ENCODE measurements at places on chromosomes 7 and 10.

GRCh38 chr10:62379394-62379793 lies 5.2 kb downstream of the ZNF365 start:
- no peaks in the 10 kb centered on the region for H3K4me1 ChIP-seq
- no peak overlapping the region for H3K4me3 ChIP-seq
- H3K36me3 ChIP-seq = no peaks in the 10 kb centered on the region
- H3K27ac ChIP-seq = no peak overlapping the region
- no peak for DNase-seq

DNA sequence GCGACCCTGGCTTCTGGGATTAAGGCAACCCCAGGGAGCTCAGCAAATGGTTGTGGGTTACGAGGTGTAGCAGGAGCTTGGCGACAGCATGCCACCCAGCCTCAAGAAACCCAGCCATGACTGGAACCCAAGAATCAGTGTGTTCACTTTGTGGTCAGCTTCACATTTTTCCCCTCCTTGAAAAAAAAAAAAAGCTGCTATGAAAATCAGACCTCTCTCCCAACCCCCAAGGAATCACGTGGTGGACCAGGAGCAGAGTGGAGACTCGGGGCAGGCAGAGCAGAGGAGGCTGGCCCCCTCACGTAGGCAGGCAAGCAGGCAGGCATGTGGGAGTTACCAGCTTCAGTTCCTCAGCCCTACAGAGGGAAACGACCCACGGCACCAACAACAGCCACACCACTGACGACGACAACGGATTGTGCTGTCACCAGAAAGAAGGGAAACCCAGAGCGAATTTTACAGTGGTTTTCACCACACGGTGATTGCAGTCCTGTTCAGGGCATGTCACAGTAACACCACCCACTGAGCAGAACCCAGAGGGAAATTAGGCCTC lies 203.4 kb downstream of the SLC25A13 start:
- no peak for DNase-seq
- H3K4me3 ChIP-seq = no peak overlapping the region
- no peaks in the 10 kb centered on the region for H3K36me3 ChIP-seq
- H3K4me1 ChIP-seq = no peaks in the 10 kb centered on the region

DNA sequence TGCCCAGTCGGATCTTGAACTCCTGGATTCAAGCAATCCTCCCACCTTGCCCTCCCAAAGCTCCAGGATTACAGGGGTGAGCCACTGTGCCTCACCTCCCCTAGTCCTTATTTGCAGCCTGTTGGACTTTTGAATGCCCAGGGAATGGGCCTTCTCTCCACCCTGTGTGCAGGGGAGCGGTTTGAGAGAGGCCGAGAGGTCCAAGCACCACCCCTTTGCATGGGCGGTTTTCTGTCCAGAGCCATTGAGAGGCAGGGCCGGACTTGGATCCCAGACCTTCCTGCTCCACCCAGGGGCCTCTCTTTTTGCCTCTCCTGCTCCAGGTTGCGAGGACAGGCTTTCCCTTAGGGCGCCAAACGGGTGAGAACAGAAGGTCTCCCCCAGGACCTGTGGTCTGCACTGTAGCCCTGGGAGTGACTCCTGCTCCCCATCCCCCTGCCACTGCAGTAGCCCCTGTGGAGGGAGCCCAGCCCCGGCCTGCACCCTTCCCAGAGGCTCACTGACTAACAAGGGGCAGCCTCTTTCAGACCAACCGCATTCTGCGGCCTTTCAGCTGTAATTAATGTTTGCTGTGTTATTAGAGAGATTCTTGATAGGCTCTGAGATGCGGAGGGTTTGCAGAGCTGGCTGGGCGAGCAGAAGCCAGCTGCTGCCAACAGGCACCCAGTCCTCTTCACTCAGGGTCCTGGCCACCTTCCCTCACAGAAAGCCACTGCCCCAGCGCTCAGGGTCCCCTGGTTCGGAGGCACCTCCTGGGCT lies 57.9 kb downstream of the ELFN1 start:
- no peaks in the 10 kb centered on the region for H3K27me3 ChIP-seq
- no peak overlapping the region for H3K4me3 ChIP-seq
- H3K4me1 ChIP-seq = no peaks in the 10 kb centered on the region
- no peak overlapping the region for H3K27ac ChIP-seq
- no peaks in the 10 kb centered on the region for H3K36me3 ChIP-seq

DNA sequence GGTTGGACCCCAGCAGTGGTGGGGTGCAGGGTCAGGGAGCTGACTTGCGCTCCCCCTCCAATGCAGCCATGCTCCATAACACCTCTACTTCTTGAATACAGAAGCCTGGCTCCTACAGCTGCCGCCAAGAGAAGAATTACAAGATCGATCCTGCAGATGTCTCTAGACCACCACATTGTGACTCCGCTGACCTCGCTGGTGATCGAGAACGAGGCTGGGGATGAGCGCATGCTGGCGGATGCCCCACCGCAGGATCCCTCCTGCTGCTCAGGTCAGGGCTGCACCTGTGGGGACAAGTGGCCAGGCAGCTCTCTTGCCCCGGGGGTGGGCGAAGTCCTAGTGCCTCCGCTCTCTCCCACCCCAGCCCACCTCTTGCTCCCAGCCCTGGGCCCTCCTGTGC lies 31.7 kb downstream of the ITIH2 start:
- no peaks in the 10 kb centered on the region for H3K36me3 ChIP-seq
- no peak overlapping the region for H3K27ac ChIP-seq
- no peaks in the 10 kb centered on the region for H3K27me3 ChIP-seq
- no peaks in the 10 kb centered on the region for H3K4me1 ChIP-seq
- DNase-seq = no peak
- no peak overlapping the region for H3K4me3 ChIP-seq

- H3K27me3 ChIP-seq = no peaks in the 10 kb centered on the region
- H3K36me3 ChIP-seq = no peaks in the 10 kb centered on the region
- no peaks in the 10 kb centered on the region for H3K4me1 ChIP-seq
- H3K4me3 ChIP-seq = no peak overlapping the region
- H3K27ac ChIP-seq = no peak overlapping the region
Measured at GRCh38 chr10:14695847-14696480, 78.7 kb downstream of the FAM107B start.

DNA sequence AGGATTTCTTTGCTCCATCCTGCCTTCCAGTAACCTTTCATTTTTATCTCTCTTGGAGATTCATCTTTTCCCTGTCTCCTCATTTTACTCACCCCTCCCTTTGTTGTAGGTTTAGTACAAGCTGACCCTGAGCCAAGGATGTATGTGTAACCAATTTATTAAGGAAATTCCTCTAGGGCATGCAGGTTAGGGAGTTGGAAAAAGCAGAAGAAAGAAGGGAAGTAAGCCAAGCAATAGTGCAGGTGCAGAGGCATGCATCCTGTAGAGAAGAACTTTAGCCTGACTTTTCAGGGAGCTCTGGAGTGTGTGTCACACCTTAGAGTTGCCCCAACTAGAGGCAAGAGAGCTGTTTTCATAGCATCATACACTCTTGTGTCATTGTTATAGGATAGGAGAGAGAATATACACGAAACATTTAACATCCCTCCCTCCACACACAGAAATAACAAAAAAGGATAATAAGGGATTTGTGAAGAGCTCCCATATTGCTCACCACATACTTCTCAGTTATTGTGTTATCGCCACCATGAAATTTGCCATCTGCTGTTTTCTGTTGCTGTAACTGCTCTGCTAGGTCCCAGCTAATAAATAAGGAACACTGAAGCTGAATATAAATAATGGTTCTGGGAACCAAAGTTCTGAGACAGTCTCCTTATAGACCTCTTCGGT lies 21.8 kb upstream of the SEMA3C start:
- H3K27ac ChIP-seq = no peak overlapping the region
- no peaks in the 10 kb centered on the region for H3K4me1 ChIP-seq
- no peaks in the 10 kb centered on the region for H3K36me3 ChIP-seq
- H3K4me3 ChIP-seq = no peak overlapping the region

GRCh38 chr7:150731916-150732315 lies 5.3 kb upstream of the GIMAP5 start:
- peaks cover 54% of the 10 kb centered on the region for H3K4me1 ChIP-seq
- H3K27me3 ChIP-seq = no peaks in the 10 kb centered on the region
- H3K27ac ChIP-seq = peak overlapping the region; percentile 82
- peak overlapping the region; percentile 29 for H3K4me3 ChIP-seq

DNA sequence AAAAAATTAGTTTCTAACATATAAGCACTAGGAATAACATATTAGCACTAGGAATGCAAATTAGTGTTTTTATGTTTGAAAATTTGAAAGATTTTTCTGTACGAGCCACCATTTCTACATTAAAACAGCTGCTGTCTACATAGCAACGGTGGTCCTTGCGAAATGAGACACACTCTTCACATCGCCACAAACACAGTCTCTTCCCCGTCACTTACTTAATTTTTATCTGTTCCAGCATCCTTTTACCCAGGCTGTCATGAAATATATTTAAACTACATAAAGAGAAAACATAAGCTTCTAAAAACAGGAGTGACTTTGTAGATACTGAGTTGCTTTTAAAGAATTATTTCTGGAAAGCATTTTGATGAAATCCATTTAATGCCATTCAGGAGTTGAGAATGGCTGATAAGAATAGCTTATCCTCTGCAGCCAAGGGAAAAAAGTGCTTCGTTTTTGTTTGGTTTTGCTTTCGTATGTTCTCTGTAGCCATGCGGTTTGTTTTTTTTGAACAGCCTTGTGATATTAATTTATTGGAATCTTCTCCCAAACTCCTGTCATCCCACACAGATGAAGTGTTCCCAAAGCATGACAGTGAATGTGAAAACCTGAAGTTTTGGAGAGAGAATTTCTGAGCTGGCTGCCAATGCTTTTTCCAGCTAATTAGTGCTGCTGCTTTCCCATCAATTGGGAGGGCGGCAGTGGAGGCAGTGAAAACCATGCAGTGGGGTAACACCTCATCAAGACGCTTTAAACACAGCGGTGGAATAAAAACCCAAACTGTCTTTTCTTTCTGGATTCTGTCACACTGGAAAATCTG lies 603.7 kb upstream of the ADARB2 start:
- no peaks in the 10 kb centered on the region for H3K27me3 ChIP-seq
- no peak overlapping the region for H3K27ac ChIP-seq
- H3K4me1 ChIP-seq = no peaks in the 10 kb centered on the region
- H3K36me3 ChIP-seq = no peaks in the 10 kb centered on the region

DNA sequence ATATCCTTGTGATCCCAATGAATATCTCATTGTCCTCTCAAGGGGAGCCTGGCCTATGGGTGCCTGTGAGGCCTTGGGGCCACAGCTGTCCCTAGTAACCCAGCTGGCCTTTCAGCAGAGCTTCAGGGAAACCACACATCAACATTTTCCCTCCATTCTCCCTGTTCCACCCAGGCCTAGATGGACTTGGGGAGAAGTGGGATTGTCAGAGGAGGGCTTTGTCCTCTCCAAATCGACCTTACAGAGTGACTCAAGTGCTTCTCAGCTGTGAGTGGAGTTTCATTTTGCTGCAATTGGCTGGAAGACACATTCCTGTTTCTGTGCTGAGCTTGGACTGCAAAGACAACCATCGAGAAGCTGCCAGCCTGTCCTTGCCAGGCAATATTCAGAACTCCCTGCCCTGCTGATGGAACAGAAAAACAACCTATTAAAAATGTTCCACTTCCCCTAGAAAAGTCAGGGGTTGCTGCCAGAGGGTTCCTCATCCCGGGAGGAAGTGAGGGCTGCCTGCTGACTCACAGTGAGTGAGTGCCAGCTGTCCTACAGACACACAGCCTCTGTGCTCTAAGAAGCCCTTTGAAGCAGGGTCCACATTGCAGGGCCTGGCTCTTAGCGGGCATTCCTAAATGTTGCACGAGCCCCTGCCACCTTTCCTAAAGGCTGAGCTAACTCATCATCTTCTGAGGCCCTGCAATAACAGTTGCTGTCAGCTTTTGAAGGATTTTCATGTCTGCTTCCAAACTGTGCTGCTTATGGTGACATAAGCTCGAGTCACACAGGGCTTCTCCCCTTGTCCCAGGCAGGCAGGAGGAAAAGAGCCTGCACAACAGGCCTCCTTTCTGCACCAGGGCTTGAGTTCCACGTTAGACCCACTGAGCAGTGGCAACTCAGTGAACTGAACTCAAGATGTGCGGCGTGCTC lies 20.5 kb downstream of the STRA8 start:
- H3K4me3 ChIP-seq = no peak overlapping the region
- H3K27ac ChIP-seq = no peak overlapping the region
- H3K27me3 ChIP-seq = no peaks in the 10 kb centered on the region
- H3K4me1 ChIP-seq = no peaks in the 10 kb centered on the region
- no peaks in the 10 kb centered on the region for H3K36me3 ChIP-seq

DNA sequence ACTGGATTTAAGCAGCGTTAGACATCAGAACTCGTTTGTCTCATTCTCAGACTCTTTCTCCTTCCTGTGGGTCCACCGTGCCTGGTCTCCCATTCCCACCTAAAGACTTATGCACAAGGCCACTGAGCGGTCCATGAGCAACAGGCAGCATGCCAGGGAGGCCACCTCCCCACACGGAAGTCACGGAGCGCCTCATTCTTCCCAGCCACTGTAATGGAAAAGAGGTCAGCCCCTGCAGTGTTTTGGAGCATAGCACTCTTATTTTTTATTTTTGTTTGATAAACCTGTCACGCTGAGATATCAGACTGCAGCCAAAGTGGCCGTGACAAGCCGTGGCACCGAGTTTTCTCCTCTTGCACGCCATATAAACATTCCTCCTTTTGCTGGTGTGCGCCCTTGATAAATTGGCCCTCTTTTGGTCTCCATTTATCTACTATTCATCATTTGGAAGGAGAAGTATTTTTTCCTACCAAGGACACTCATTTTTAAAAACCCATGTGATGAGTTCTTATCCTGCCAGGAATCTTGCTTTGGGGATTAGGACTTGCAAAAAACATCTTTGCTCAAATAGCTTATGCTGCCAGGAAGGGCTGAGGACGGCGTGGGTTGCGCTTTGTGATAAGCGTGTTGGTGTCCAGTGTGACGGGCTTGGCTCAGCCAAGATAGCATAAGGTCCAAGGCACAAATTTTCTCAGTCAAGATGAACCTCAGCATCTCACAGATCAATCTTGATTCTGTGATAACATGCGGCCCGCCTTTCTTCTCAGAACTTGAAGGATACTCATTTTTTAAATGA lies 206.0 kb downstream of the CCDC3 start:
- no peak overlapping the region for H3K4me3 ChIP-seq
- no peaks in the 10 kb centered on the region for H3K4me1 ChIP-seq
- no peak for DNase-seq

- H3K4me1 ChIP-seq = no peaks in the 10 kb centered on the region
- DNase-seq = no peak
- no peak overlapping the region for H3K4me3 ChIP-seq
- H3K27me3 ChIP-seq = no peaks in the 10 kb centered on the region
- no peaks in the 10 kb centered on the region for H3K36me3 ChIP-seq
- no peak overlapping the region for H3K27ac ChIP-seq
Measured at GRCh38 chr10:90732581-90732980, 125.3 kb downstream of the HTR7 start.

Measured in naive thymus-derived CD4-positive, alpha-beta T cell (primary cell).